Tibial artery (tissue), 4 donors: ENCODE measurements at places on chromosomes 13 and 19.

- no peak for DNase-seq
Measured at GRCh38 chr13:102692491-102692826, 2.4 kb downstream of the METTL21C start.

DNA sequence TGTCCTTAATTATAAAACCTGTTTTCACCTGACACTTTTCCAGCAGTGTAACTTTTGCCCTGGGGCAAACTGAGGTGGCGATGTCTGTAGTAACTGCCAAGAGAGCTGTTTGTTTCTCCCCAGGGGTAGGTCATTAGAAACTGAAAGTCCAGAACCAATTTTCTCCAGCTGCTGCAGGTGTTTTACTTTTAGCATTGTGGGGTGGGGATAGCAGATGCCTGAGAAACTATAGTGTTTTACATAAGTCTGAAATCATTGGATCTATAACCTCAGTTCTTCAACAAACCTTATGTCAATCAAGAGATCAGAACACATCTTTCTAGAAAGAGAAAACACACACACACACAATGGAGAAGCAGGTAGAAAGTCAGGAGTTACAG, 92.7 kb downstream of the LHFPL6 start:
- DNase-seq, result no peak

- DNase-seq, result no peak
Measured at GRCh38 chr19:42989851-42990250, 36.4 kb downstream of the PSG11 start.

- DNase-seq, result no peak
Measured at GRCh38 chr19:511101-511851, 4.0 kb downstream of the TPGS1 start.

GRCh38 chr13:105825071-105825470, 710.4 kb downstream of the EFNB2 start:
- no peak for DNase-seq

DNA sequence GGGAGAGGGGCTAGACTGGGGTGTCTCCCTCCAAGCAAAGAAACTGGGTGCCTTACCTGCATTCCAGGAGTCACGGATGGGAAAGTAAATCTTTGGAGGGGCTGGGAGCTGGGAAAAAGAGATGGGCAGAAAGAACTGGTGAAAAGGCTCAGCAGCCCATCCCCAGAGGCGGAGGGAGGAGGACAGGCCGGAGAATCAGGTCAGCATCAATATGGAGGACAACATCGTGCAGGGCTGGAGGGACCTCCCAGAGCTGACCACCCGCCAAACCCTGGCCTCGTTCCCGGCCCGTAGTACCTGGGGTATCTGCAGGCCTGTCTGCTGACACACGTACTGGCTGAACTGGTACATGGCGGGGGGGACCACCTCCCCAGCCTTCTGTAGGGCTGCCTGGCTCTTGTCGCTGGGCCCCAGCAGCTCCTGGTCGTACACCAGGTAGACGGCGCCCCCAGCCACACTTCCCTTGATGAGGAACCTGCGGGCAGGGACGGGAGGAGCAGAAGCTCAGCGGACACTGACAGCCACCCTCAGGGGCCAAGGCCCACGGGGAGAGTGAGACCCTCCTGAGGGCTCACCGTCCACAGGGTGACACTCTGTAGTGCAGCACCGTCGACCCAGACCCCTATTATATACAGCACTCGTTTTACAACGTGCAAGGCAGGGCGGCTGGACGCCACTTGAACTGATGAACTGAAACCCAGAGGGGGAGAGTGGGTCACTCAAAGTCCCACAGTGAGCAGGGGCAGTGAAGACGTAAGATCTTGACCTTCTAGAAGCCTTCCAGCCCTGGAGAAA, 830 bp downstream of the MICOS13 start:
- DNase-seq, result no peak

GRCh38 chr19:38452430-38453366, 19.2 kb downstream of the RYR1 start:
- no peak for DNase-seq

DNA sequence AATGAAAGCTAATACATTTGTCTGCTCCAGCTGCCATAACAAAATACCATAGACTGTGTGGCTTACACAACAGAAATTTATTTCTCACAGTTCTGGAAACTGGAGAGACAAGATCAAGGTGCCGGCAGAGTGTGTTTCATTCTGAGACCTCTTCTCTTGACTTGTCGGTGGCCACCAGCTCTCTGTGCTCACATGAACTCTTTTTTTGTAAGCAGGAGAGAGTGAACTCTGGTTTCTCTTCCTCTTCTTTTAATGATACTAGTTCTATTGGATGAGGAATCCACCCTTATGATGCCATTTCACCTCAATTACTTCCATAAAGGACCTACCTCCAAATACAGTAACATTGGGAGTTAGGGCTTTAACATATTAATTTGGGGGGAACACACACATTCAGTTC, 11.7 kb downstream of the KCTD12 start:
- DNase-seq, result no peak

DNA sequence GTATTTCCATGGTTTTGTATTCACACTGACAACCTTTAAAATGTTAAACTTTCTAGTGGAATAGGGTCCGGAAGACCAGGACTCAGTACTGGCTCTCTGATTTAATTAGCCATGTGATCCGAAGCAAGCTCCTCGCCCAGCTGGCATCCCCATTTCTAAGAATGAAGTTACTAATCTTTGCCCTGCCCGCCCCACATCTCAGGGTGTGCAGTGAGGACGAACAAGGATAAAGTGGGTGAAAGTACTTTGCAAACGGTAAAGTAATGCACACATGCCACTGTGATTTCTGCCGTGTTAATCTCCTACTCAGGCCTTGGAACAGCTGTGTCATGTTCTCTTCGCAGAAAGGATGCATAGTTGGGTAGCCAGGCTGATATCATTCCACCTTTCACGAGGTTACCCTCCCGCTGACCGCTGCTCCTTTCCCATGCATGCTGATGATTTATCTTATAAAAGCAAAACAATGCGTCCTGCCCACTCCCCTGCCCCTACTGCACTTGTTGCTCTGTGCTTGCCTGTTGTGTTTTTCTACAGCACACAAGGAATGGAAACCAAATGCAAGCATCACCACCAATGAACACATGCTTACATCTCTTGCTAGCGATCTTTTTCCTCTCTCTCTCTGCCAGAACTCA, 539.0 kb downstream of the EFNB2 start:
- no peak for DNase-seq

DNA sequence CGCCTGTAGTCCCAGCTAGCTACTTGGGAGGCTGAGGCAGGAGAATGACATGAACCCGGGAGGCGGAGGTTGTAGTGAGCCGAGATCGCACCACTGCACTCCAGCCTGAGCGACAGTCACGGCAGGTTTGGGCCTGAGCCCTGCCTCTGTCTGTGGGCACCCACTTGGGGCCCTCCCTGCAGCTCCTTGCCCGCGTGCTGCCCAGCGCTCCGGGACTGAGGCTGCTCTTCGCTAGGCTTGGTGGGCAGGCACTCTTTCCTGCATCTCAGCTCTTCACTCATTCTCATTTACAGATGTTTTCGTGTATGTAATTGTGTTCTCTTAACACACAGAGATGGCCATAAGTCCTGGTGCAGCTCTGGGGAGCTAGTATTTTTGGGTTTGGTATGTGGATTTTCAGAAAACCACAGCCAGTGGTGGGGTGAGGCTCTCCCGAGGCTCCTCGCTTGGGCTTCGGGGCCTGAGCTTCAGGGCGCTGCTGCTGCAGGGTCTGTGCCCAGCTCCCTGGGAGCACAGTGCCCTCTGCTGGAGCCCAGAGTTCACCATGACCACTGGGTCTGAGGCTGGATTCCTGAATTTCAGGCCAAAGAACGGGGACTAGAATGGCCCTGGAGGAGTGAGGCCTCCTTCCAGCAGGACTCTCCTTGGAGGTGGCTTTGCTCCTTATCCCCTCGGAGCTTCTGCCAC, 15.2 kb downstream of the UPF1 start:
- peak; percentile 82 for DNase-seq

- DNase-seq, result no peak
Measured at GRCh38 chr19:19213426-19214158, 1.8 kb downstream of the NCAN start.

GRCh38 chr13:95955255-95955654, 97.9 kb downstream of the UGGT2 start:
- no peak for DNase-seq

DNA sequence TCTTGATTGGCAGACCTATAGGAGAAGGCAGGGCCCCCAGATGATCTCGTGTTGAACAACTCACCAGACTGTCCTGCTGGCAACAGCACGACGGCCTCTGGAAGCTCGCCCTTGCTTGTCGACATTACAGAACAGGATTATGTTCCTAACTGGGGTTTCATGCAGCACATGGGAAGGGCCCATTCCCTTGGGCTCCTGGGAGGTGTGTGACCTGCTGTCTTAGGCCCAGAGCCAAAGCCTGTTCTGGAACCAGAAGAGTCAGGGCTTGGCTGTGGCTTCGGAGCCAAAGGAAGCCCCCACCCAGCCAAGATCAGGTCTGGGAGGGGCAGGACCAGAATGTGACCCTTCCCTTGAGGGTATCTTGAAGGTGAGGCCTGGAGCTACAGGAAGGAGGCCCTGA, 36.9 kb downstream of the RGCC start:
- no peak for DNase-seq

DNA sequence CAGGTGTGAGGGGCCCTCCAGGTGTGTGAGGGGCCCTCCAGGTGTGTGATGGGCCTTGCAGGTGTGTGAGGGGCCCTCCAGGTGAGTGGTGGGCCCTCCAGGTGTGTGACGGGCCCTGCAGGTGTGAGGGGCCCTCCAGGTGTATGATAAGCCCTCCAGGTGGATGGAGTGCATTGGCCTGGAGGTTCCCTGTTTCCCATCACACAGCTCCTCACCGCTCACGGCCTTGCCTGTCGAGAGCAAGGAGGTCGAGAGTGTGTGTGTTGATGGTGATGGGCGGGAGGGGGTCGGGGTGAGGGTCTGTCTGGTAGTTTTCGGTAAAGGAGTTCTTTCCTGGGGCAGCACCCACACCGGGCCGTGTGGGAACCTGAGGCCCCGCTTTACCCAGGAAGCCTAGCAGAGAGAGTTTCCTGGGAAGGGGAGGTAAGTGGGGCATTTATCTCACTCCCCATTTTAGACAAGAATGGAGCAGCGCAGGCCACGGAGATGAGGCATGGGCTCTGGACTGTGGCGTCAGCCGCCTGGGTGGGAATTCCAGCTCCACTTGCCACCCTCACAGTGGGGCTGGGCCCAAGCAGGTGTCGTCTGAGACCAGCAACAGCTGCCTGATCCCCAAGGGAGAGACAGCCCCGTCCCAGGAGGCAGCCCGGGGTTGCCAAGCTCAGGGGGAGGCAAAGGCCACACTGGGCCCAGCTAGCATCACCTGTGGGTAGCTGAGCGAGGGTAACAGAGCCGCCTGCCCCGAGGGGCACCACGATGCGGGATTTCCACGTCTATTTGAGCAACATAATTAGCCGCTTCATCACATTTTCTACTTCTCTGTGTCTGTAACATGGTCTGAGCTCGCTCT, 10.9 kb upstream of the GAS6 start:
- peak; percentile 62 for DNase-seq

- no peak for DNase-seq
Measured at GRCh38 chr19:21835429-21835809, 563 bp downstream of the ZNF43 start.

DNA sequence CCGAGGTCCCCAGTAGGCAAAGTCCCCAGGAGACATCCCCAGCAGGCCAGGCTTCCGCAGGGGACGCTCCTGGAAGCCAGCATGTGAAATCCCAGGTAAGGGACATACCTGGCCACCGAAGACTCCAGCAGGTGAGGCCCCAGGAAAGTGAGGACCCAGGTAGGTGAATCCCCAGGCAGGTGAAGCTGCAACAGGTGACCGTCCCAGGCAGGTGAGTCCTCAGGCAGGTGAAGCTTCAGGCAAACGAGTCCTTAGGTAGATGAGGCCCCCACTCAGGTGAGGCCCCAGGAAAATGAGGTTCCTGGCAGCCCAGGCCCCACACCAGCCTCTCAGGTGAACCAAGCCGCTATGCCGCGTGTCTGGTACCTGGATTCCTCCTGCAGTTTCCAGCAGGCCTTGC, 8.3 kb downstream of the FUT6 start:
- DNase-seq, result no peak

DNA sequence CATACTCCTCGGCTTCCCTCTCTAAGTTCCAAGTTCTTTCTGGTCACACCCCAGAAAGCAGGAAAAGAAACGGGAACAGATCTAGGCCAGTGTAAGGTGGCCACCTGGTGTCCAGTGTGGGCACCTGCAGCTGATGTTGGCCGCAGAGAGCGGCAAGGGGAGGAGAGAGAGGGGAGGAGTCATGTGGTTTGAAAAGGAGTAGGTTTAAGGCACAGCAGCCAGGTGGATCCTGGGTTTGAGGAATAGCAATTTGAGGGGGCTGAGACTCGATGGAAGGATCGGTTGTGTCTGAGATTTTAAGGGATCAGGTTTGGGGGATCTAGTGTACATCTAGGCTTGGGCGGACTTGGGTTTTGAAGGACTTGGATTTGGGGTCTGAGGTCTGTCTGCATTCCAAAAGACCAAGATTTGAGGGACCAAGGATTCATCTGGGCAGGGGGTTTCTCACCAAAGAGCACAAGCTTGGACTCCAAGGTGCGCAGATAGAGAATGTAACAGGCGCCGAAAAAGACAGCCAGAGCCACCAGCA, 1.2 kb downstream of the RABAC1 start:
- peak; percentile 44 for DNase-seq

DNA sequence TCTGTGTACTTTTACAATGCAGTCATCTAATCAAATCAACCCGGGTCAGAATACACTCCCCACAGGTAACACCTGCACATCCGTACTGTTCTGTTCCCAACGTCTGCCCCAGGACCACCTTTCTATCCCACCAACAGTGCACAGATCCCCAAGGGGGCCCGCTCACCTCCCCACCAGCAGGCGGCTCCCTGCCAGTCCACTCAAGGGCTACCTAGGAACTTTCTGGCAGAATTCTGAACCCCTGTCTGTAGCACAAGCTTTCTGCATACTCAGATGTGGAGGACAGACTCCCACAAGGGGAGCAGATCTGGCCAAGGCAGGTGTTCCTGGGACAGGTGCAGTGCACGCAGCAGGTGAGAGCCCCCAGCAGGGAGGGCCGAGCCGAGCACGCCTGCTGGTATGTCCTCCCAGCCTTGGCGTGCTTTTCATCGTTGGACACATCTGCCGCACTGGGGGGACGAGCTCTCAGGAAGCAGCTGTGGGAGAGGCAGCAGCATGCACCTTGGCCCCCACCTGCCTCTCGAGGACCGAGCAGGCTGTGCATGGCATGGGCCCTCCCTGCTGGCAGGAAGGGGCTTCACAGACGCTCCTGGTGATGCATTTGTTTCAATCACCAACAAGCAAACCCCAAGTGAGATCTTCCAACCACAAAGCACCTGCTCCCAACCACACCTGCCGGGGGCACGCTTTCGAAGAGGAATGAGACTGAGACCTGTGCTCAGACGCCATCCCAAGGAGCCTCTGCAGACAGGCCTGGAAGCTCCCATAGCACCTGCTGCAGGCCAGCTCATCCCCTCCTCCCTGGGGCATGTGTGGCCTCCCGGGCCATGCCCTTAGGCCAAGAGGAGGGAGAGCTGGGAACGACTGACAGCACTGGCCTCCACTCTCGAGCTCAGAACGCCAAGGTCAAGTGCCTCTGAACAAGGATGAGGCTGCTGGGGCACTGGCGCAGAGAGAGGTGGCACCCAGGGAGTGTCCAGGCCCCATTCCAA, 35.9 kb downstream of the RAB20 start:
- DNase-seq, result no peak

GRCh38 chr19:6475321-6476108, 6.1 kb downstream of the DENND1C start:
- no peak for DNase-seq

- no peak for DNase-seq
Measured at GRCh38 chr13:59641817-59642216, 521.9 kb downstream of the DIAPH3 start.
